ENCODE measurements at places on chromosomes 1 and 21.

DNA sequence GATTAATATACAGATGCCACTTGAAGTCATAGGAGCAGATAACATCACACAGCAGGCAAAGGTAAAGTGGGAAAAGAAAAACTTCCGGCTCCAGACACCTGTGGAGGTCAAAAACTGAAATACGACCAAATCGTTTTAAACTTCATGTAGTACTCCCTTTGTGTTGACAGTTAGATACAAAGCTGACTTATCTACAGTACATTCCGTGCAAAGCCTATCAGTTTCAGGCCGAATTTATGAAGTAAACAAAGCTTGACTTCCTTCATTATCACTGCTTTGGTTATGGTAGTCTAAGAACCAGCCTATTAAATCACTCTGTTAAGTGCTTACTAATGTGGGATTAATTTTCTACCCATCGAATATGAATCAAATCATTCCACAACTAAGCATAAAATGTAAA lies 156.3 kb downstream of the SMYD3 start:
- no peak for DNase-seq

DNA sequence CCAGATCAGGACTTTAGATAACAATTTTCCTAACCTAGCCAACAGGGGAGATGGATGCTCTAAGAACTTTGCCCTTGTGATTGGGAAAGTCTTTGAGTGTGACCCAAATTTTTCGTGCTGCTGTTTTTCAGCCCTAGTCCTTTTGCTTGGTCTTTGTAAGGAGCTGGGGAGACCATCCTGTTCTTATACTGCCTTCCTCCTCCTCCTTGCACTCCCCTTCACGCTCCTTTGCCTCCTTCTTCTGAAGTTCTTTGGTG lies 5.7 kb downstream of the KCNQ4 start:
- DNase-seq = no peak

GRCh38 chr1:193486671-193487229 lies 300.3 kb upstream of the B3GALT2 start:
- no peak for DNase-seq

- no peak for DNase-seq
These were observed 6.8 kb downstream of the RGS8 start for GRCh38 chr1:182677397-182678098.

DNA sequence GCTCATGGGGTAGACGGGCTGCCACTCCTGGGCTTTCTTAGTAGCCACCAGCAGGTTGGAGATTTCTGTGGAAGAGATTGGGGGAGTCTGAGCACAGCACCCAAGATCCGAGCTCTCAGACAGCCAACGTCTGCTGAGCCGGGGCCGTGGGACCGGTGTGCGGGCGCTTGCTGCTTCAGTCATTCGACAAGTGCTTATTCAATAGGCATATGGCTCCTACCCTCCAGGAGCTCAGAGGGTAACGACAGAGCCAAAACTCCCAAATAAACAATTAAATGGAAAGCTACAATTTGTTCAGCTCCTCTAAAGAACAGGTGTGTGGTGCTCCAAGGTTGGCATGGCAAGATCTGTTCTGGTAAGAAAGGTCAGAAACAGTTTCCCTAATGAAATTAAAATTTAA lies 106.0 kb downstream of the RAVER2 start:
- no peak for DNase-seq

DNA sequence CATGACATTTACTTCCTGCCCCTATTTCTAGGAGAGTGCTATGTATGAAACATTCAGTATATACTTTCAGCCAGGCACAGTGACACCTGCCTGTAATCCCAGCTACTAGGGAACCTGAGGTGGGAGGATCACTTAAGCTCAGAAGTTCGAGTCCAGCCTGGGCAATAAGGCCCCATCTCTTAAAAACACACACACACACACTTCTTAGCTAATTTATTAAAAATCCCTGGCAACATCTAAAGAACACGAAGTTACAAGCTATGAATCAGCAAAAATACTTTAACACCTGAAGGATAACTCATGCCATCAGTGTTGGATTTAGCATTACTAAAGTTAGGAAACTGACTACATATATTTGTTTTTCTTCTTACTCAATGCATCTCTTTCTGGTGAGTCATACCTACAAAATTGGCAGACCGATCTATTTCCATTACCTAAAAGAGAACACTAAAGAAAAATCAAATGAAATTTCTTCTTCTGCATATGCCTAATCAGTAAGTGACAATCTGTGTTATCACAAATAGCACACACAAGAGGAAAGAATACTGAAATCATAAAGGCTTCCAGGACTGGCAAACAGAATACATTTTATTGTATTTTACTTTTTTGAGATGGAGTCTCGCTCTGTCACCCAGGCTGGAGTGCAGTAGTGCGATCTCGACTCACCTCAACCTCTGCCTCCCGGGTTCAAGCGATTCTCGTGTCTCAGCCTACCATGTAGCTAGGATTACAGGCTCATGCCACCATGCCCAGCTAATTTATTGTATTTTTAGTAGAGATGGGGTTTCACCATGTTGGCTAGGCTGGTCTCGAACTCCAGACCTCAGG lies 41.4 kb downstream of the RNF115 start:
- DNase-seq = peak; percentile 96

DNA sequence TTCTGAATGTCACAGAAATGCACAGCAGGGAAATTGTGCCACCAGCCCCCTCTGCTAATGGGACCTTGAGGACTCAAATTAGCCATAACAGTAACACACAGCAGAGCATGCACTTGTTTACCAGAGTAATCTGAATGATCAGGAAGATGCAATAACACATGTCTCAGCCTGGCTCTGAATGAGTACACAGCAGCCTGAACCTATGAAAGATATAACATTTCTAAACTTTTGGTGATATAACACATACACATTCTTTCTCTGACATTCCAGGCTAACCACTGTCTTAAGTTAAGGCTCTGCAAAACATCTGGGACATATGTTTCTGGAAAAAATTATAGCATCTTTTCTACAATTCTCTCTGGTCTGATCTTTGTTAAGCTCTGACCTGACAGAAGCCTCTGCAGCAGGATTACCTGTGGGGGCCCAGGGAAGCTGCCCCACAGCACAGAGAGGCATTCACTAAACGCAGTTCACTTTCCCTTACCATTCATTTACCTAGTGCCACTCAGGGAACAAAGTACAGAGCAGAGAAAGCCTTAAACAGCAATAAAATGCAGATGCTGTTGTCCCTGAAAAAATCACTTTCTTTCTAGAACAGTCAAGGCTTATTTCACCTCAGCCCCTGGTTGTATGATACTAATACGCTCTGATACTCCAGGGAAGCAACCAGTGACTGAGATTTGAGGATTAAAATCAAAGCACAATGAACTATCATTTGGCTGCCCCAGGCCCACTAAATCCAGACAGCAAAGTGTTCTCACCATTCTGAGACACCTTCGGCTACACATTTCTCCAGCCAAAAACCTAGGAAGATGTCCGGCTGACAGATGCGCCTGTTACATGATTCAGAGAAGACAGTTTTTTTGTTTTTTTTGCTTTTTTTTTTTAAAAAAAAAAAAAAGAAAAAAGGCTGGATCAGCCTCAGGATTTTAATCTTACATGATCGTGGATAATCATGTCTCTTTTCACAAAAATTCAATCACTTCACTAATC lies 54.0 kb upstream of the CNN3 start:
- no peak for DNase-seq

GRCh38 chr1:101002551-101002950 lies 23.0 kb downstream of the DPH5 start:
- DNase-seq = peak; percentile 10

DNA sequence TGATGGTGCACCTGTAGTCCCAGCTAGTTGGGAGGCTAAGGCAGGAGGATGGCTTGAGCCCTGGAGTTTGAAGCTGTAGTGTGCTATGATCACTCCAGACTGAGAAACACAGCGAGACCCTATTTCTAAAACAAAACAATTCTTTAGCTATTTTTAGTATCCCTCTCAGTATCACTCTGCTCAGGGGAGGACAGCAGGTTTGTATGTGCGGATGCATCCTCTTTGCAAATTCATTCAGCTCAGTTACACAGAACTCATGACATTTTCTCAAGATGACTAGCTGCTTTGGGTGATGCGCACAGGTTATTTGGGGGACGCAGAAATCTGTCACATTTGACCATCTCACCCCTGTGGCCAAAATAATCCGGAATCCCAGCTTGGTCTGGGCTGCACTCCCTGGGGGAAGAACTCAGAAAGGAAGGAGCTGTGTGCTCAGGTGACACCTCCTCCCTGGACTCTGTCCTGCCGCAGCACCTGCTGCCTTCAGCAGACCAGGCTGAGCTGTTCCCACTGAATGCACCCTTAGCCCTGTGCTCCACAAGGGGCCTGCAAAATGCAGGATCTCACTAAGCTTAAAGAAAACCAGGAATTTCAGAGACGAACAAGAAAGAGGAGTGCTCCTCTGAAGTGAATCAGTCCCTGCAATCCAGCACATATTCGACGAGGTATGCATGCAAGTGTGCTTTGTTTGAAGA lies 89.5 kb upstream of the PGBD5 start:
- DNase-seq = no peak

DNA sequence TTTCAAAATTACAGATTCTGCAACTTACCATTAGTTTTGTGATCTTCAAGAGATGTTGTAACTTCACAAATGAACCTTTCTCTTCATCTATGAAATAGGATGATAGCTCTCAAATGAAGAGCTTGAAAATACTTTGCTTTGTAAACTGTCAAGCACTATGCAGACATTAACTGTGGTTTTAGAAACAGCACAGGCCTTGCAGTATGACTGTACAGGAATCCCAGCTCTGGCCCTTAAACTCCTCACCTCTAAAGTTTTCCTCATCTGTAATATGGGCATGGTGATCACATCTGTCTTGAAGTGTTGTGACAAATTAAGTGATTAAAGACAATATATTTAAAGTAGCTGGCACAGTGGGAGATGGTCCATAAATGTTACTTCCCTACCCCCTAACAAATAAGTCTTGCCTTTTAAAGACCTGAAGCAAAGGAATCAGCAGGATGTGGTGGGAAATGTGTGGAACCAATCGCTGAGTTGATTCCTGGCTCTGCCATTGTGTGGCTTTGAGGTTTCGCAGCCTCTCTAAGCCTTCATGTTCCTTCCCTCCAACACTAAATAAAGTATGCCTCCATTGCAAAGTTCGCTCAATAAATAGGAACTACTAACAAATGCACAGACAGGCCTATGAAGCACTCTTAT lies 5.5 kb upstream of the PTP4A2 start:
- no peak for DNase-seq

GRCh38 chr1:24957016-24957807 lies 27.1 kb upstream of the RUNX3 start:
- no peak for DNase-seq

DNA sequence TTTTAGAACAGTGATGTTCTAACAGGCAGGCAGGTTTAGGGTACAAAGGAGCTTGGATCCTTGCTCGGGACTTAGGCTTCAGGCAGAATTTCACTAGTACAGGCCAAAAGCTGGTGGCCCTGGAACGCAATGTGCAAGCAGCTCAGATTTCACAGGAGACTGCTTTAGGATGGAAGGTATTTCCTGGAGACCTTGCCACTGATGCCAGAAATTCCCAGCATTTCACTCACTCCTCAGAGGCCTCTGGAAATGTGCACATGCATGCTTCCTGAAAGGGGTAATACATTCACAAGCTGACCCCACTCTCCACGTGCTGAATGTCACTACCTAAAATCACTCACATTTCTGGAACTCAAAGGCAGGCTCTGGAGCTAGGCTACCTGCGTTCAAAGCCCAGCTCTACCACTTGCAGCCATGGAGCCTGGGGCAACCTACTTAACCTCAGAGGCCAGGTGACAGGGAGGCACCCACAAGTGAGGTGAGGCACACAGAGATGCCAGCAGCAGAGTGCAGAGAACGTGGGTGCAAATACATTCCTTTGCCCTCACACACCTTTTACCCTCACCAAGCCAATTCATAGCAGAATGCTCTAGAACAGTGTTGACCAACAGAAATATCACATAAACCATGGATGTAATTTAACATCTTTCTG lies 56.5 kb downstream of the CDC7 start:
- no peak for DNase-seq

DNA sequence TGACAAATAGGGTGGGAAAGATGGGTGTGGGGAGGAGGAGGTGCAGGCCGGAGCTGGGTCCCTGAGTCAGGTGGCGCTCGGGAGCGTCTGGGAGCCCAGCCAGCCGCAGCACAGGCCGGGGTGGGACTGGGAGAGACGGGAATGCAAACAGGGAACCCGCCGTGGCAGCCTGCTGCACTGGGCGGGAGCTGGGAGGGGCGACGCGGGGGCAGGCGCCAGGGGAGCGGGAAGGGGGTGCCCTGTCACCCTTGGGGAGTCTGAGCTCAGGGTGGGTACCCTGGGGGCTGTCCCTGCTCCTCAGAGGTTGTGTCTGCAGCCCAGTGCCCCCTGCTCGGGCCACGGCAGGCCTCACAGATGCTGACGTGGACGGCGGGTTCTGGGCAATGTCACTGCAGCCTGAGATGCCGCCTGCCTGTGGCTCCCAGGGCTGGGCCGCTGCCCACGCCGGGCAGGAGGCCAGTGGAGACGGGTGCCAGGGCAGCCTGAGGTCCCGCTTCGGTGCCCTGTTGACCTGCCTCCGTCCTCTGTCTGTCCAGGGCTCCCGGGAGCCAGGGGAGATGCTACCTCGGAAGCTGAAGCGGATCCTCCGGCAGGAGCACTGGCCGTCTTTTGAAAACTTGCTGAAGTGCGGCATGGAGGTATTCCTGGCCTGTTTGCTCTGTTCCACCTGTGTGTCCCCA lies 16.6 kb upstream of the LRRC3 start:
- DNase-seq = no peak

DNA sequence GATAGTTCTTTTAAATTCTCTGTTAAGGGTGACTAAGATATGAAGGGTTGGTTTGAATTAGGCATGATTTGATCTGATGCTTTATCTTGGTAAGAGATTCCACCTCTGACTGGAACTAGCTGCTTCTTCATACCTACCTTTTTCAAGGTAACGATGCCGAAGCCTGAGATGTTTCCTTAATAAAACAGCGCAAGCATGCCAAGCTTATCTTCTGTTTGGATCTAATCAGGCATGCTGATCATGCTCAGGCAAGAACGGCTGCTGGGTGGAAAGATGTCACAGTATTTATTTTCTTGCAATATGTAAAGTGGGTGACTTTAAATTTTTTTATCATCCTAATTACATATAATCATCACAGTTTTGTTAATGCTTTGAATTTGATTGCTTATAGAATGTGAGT lies 148.7 kb downstream of the ADGRL2 start:
- no peak for DNase-seq

- DNase-seq = no peak
These were observed 17.0 kb downstream of the HLCS start for GRCh38 chr21:36949171-36950141.

DNA sequence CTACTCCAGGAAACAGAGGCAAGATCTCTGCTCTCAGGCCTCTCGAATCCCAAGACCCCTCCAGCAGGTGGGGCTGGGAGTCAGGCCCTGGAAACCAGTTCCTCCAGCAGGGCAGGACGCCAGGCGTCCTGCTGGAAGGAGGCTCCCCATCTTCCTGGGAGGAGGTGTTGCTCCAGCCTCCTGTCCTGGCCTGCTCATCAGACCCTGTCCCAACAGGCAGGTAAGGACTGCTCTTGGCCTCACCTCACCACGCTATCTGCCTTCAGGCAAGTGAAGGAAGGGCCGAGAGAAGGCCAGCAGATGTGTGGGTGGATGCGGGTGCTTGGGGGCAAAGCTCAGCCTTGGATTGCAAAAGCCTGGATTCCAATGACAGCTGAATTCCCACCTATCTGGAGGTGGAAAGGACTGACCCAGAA lies 82.9 kb downstream of the SSBP3 start:
- DNase-seq = no peak

- DNase-seq = no peak
These were observed 258.6 kb upstream of the TMEM51 start for GRCh38 chr1:14894811-14895560.
